ENCODE measurements at places on chromosomes 12 and 14.

GRCh38 chr14:36619853-36620252 lies 37.4 kb upstream of the NKX2-8 start:
- DNase-seq: no peak

DNA sequence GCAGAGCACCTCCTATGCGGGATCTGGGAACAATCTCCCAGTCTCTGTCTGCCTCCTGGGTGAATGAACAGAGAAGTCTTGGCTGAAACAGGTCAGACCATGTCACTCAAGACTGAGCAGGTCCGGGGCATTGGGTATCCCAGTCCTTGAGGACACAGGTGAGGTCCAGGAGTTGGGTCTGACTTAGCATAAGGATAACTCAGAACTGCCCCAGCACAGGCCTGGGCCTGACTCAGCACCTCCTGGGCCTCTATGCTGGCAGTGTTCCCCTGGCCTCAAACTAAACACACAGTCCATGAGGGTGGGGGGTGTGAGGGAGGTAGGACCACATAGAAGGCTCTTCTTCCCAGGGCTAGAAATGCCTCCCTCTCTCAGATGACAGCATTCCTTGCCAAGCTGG lies 1.5 kb upstream of the SDR9C7 start:
- DNase-seq: no peak

DNA sequence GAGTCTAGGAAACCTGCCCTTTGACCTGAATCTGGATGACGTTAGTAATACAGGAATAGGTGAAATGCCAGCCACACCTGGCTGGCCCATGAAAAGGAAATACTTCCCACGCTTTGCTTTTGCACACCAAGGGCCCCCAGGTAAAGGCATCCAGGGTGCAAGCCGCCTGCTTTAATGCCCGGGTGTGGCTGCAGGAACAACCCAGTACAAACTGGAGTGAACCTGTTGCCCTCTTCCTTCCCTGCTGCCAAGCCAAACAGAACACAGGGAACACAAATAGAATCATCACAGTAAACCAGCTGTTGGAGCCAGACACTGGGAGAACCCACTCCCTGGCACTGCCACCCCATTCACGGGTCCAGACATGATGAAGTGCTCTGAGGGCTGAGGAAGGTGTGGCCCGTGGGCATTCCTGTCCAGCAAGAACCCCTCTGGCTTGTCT lies 24.2 kb upstream of the FOS start:
- no peak for DNase-seq

- no peak for DNase-seq
These were observed 175.1 kb upstream of the SLC38A2 start for GRCh38 chr12:46547421-46548354.

GRCh38 chr12:131122631-131123030 lies 168.9 kb downstream of the ADGRD1 start:
- DNase-seq: no peak

DNA sequence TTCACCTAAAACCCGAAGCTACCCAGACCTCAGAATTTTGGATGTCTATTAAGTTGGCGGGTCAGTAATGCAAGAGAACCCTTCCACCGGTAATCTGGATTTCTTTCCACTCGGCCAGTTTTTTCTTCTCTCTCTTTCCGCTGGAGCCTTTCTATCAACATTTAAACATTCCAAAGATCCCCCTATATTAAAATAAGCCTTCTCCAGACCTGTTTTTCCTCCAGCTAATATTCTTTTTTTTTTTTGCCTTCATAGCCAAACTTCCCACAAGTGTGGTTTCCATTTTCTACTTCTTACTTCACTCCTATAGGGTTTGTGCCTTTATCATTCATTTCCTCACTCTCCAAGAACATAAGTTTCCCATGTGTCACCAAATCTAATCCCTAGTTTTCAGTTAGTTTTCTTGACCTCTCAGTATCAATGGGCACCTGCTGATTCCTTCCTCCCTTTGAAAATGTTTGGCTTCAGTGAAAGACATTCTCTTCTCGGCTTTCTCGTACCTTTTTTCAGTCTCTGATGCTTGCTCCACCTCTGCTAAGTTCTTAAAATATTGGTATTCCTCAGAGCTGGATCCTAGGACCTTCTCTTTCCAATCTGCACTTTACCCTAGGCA lies 583 bp upstream of the SDR39U1 start:
- DNase-seq: no peak
